Stimulated activated CD8-positive, alpha-beta memory T cell treated with anti-CD3 and anti-CD28 coated beads, Interleukin-4, amount 100 ng/mL, for 1 hour (primary cell): ENCODE measurements at places on chromosomes 12 and 14.

- no peak for DNase-seq
These were observed 9.8 kb upstream of the DENND5B start for GRCh38 chr12:31600750-31601149.

- no peak for DNase-seq
These were observed 1.6 kb upstream of the PAX9 start for GRCh38 chr14:36659822-36660735.

DNA sequence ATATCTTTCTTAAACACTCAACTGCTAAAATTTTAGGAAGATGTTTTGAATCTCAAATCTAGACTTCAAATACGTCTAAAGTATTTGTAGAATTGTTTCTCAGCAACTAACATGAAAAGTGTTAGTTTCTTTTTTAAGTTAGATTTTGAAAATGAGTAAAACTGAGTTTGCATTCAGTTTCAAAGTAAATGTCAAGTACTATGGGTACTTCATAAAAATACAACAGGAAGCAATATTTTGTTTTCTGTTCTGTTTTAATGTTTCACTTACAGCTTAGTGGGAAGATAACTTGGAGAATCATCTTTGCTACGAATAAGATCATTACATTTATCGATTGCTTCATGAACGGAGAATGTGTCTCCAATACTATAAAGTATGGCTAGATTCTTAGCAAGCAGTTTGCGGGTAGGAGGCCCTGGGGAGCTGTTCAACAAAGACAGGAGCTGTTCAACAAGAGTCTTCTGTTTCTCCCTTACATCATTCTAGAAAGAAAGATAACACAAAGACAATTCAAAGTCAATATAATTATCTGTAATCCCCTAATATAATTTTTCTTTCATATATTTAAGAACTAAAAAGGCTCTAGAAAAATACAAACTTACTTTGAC, 20.2 kb downstream of the HEATR5A start:
- DNase-seq = no peak

GRCh38 chr12:92971859-92972524, 42.9 kb upstream of the EEA1 start:
- no peak for DNase-seq

DNA sequence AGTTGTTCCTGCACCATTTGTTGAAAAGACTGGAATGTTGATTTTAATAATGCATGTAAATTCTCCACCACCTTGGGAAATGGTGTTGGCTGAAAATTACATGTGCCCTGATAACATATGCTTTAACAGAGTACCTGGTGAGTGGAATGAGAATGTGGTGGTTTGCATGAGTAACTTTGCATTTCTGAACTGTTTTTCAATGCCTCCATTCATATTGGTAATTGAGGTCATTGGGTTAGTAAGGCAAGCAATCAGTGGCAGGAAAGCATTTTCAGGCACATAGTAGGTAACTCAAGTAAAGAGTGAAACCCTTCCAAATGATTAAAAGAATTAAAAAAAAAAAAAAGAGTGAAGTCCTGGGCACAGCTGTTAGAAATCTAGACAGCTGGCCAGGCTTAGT, 32.2 kb upstream of the BICD1 start:
- DNase-seq = no peak
